ENCODE measurements at places on chromosomes 1 and 21.

DNA sequence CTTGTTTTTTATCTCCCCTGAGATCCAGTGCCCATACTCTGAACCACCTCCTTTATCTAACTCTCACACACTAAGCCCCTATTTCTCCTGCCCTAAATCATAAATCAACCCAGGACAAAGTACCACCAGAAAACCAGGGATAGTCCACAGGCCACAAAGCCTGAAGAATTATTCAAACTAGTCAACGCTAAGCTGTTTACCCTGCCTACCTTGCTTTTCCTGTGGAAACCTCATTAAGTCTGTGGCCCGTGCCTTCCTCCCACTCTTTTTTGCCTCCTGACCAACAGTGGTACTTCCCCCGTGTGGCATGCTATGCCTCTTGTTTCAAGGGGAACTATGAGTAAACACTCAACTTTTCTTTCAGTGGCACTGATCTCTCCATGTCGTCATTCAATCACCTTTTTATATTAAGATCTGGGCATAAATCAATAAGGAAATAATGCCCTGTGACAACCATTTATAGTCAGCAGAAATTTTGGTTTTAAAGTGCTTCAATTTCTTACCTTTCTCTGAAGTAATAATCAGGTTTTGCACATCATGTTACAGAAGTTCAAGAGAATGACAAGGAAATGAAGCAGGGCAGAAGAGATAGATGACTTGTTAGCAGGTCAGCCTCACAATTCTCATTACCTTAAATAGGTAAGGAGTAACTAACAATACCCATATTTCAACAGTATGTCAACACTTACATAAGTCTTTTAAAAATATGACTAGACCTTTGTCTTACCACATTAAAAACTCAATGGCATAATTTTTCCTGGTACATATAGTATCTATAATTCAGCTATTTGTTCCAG lies 32.1 kb downstream of the EYA3 start:
- DNase-seq = no peak

GRCh38 chr1:88029142-88029541 lies 654.9 kb upstream of the PKN2 start:
- peak; percentile 23 for DNase-seq

- DNase-seq = peak; percentile 39
Measured at GRCh38 chr1:201751872-201752271, 77.1 kb upstream of the IPO9 start.

DNA sequence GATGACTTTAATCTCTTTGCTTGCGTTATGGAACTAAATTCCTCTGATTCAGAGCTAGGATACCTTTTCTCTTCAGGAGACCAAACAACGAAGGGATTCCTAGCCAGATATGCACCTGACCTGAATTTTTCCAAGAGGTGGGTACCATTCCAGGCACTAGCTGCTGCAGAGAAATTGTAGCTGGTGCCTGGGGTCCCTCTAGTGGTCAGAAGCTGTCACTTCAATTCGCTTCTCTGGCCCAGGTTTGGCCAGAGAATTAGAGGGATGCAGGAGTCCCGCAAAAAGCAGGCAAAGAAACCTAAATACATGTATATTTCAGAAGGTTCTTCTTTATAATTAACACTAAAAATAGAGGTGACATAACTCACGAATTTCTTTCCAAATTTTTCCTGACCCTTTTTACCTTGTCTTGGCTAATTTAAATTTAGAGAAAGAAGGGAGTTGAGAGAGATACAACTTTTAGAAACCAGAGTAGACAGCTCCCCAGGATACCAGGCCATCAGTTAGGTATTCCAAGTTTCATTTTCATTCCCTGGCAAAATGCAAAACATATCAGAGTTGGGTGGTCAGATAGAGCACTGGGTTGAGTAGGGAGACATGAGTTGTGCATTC lies 9.6 kb downstream of the ACKR1 start:
- peak; percentile 58 for DNase-seq

DNA sequence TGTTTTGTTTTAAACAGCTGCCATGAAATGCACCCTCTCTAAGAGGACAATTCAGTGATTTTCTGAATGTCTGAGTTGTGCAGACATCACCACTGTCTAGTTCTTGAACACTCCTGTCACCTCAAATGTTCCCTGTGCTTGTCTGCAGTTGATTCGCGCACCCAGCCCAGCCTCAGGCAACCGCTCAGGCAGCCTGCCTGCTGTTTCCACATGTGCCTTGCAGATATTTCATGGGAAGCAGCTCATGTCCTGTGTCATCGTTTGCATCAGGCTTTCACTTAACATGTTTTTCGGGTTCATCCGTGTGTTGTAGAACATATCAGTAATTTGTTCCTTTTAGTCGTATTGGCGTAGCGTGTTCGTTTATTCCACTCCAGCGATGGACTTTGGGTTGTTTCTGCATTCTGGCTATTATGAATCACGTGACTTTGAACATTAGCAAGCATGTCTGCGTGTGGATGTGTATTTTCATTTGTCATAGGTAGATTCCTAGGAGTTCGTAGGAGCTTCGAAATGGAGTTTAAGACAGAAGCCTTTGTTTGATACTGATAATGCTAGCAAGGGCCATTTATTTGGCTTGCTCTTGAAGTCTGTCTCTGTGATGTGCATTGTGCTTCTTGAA lies 12.1 kb downstream of the ADARB1 start:
- no peak for DNase-seq

DNA sequence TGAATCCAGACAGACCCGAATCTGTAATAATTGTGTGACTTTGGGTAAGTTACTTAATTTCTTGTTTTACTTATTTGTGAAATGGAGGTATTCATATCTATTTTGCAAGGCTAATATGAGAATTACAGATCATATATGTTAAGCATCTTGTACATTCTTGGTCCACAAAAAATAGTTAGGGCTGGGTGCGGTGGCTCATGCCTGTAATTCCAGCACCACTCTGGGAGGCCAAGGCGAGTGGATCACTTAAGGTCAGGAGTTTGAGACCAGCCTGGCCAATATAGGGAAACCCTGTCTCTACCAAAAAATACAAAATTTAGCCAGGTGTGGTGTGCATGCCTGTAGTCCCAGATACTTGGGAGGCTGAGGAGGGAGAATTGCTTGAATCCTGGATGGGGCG lies 22.9 kb upstream of the KCNA3 start:
- DNase-seq = no peak

DNA sequence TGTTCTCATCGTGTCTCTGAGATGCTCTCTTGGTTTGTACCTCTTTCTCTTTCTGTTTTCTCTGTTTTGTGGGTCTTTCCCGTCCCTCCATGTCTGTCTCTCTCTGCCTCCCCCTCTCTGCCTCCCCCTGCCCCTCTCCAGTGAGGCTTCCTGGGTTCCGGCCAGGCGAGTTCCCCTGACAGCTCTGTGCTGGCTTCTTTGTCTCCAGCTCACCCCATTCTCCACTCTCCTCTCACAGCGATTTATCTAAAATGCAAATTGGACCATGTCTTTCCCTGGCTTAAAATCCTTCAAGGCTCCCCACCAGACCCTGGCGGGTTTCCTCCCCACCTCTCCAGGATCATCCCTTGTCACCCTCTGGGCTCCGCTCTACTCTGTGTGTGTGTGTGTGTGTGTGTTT lies 202.4 kb upstream of the POU3F1 start:
- no peak for DNase-seq

DNA sequence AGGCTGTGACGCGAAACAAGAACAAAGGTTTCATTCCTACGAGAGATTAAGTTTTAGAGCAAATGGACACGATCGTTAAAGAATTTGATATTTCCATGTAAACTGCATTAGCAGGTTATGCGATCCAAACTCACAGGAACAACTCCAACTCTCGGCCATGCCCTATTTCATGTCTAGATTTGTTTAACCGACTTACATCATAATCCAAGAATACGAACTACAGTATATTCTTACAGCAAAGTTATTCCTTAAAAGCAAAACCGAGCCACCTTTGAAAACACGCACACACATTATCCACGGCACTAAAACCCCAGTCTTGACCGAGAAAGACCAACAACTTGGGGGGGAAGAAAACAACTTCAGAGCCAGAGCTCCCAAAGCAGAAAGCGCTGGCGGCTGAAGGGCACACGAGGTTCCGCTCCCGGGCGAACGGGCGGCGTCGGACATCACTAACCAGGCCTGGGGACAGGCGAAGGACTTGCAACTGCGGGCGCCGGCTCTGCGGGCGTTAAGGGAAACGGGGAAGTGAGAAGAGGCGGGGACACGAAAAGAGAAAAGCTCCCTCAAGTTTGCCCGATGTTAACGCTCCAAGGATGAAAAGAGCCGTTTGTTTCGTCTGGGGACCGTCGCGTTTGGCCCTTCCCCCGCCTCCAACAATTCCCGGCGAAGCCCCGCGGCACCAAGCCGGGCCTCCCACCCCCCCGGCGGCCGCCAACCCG lies 690 bp downstream of the B3GALNT2 start:
- peak; percentile 41 for DNase-seq

GRCh38 chr1:243818978-243819377 lies 31.1 kb downstream of the AKT3 start:
- no peak for DNase-seq

DNA sequence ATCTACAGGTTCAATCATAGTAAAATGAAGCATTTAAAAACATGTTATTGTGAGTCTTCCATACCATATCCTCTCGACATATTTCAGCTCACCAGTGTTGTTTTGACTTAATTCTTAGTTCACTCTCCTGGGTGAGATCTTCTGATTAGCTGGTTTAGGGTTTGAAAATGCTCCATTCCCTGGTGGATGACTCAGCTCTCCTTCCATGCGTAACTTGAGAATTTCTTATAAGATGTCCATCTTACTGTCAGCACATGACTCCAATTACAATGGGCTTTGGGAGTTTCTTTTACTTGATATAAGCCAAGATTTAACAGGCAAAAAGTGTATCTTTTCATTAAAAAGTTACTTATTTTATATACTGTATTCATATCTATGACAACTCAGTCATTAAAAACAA lies 476.5 kb downstream of the BRINP3 start:
- no peak for DNase-seq

DNA sequence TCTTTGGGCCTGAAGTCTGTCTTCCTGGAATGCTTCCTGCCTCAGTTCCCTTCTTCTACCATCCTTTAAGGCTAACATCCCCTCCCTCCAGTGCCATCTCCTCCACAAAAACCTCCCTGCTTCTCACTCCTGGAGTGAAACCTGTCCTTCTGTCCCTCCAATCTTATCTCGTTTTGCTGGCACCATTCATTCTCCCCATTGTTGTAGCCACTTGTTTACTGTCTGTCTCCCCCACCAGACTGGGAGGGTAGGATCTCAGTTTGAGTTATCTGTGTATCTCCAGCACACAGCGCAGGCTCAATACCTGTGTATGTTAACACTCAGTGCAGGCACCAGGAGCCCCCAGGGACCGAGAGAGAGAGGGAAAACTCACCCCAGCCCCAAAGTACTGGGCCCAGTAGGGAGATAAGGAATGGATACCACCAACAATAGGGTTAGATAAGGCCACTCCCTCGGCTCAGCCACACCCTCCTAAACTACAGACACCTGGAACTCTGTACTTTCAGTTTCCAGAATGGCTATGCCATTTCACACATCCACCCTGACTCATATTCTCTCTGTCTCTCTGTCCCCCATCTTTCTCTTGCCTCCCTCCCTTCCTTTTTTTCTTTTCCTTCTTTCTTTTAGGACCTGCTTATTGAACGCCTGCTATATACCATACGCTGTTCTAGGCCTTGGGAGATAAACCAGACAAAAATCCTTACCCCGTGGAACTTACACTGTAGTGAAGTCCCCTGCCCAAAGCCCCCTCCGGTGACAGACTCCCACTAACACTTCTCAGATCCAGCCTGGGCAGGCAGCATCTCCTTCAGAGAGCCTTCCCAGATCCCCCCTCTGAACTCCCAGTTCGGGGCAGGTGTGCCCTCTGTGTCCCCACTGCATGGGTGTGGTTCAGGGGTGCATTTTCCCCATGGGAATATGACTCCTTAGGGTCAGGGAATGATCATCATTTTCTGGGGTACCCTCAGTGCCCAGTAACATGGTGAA lies 3.3 kb upstream of the SSBP3 start:
- no peak for DNase-seq

DNA sequence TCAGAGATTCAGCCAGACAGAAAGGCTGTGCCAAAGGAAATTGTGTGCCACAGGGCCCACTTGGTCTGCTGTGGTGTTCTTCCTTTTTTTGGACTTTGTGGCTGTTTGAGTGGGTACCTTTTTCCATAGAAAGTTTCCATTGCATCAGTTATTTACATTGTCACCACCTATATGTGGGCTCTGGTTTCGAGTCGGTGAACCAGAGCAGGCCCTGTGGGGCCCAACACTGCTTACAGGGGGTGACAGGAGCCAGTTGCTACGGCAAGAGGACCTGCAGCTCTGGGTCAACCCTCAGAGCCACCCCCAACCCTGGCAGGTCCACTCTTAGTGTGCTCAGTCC lies 157.0 kb upstream of the EDN2 start:
- no peak for DNase-seq

GRCh38 chr1:109193653-109194590 lies 19.8 kb upstream of the SARS1 start:
- DNase-seq = peak; percentile 79

DNA sequence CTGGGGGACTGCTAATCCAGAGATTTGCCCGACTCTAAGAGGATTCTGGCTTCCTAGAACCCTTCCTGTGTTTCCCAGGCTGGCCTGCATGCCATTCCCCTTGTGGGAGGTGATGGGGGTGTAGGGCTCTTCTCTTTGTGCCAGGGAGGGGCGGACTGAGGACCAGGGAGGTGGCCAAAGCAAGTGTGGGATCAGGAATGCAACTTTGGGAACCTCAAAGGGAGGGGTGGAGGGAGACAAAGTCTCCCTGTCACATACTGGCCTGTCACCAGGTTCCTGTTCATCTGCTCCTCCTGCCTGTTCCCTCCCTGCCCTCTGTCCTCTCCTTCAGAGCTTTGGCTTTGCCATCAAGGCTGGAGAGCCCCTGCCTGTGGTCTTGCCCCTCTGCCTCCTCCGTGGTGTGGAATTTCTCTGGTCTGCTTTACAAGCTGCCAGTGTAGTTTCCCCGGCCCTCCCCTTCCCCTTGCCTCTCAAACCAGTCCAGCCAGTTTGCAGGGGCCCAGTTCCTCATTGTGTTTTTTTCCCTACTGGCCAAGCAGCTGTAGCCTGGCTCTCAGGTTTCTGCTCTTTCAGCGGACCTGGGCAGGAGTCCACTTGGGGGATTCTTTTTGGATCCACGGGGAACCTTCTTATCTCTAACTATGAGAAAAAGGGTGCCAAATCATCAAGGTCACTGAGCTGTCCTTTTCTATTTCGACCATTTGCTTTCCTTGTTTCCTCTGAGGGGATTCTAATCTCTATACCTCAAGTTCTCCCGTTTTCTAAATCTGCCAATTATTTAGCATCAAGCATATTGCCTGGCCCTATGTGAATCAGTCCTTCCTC lies 1.8 kb downstream of the CGN start:
- DNase-seq = peak; percentile 66

DNA sequence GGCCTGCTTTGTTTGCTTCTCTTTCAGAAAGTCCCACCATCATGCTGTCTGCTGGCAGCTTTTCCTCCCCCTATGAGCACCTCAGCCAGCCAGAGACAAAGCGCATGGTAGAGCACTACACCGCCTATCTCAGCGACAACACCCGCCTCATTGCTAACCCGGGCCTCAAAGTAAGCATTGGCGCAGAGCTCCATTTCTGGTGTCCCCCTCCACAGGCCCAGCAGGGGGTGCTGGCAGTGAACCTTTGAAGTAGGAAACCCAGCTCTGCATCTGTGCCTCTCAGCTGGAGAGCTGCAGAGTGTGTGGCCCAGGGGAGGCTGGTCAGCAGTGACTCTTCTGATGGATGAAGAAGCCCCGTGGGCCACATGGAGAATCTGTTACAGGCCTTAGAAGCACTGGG lies 81.2 kb upstream of the RAVER2 start:
- DNase-seq = peak; percentile 30
